ENCODE measurements at places on chromosomes 7 and 10.
A peak's percentile ranks its signal among the peaks of the same experiment; 100 is the strongest.

- DNase-seq = no peak
These were observed 579.3 kb downstream of the SH2D4B start for GRCh38 chr10:81116990-81117389.

- DNase-seq = no peak
These were observed 51.8 kb downstream of the RELN start for GRCh38 chr7:103937680-103938079.

DNA sequence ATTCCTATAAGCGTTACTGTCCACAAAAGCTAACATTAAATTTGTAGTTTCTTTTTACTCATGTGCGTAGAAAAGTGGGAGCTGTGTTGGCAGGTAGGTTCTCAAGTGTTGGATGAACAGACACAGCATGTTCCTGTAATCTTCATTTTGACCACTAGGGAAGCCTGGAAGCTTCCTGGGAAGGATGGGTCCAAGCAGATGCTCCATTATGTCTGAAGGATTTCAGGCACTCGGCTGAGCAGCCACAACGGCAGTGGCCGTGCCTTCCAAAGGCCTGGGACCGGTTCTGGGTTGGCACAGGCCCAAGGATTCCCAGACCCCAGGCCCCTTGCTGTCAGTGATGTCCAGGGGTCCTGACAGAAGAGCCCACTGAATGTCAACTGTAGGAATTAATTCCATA lies 386.3 kb downstream of the TNS3 start:
- DNase-seq = no peak

DNA sequence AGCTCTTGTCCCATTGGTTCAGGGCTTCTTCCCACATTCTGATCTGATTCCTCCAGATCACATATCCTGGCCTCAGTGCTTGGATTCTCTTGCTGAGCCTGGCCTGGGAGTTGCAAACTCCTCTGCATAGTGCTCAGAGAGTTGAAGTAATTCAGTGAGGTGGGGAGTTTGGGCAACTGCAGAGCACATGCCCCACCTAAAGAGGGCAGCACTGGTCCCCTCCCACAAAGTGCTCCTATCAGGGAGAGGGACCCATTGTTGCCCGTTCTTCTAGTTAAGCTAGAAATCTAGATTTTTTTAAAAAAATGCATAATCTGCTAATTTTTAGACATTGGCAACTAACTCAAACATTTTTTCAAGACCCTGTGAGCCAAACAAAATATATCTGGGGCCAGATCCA lies 45.1 kb downstream of the CHN2 start:
- DNase-seq = no peak

GRCh38 chr7:29975561-29975960 lies 14.0 kb downstream of the SCRN1 start:
- DNase-seq = no peak

GRCh38 chr7:22582863-22583622 lies 83.1 kb upstream of the STEAP1B start:
- peak; percentile 77 for DNase-seq

GRCh38 chr7:40120020-40120419 lies 14.4 kb downstream of the MPLKIP start:
- DNase-seq = no peak

DNA sequence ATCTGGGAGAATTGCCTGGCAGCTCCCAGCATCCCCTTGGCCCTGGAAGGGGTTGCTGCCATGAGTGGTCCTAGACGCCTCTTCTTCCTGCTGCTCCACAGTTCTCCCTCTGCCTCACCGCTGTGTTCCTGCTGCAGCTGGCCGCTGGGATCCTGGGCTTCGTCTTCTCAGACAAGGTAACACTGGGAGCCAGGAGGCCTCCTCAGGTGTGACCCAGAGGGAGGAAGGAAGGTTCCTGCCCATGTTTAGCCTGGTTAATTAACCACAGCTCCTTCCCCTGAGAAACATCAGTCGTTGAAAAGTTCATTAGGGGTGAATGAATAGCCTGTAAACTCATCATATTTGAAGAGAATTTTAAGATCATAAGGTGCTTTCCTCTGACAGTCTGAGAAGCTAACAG lies 18.2 kb downstream of the TSPAN33 start:
- no peak for DNase-seq

DNA sequence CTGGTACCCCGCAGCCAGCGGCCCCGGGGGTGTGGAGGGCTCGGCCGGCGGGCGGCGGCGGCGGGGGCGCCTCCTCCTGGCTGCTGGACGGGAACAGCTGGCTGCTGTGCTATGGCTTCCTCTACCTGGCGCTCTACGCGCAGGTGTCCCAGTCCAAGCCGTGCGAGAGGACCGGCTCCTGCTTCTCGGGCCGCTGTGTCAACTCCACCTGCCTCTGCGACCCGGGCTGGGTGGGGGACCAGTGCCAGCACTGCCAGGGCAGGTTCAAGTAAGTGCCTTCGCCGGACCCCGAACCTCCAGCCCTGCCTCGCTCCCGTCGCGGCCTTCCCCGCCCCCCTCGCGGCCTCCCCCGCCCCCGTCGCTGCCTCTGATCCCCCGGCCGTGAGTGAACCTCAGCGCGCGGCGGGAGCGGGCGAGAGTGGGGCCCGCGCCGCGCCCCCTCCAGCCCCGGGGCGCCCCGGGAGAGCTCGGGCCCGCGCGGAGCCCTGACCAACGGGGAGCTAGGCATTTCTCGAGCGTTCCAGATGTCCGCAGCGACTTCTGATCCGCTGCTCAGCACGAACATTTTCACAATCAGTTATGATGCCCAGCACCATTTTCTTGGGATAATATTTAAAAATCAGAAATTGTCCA lies 727 bp downstream of the ATRNL1 start:
- DNase-seq = no peak

DNA sequence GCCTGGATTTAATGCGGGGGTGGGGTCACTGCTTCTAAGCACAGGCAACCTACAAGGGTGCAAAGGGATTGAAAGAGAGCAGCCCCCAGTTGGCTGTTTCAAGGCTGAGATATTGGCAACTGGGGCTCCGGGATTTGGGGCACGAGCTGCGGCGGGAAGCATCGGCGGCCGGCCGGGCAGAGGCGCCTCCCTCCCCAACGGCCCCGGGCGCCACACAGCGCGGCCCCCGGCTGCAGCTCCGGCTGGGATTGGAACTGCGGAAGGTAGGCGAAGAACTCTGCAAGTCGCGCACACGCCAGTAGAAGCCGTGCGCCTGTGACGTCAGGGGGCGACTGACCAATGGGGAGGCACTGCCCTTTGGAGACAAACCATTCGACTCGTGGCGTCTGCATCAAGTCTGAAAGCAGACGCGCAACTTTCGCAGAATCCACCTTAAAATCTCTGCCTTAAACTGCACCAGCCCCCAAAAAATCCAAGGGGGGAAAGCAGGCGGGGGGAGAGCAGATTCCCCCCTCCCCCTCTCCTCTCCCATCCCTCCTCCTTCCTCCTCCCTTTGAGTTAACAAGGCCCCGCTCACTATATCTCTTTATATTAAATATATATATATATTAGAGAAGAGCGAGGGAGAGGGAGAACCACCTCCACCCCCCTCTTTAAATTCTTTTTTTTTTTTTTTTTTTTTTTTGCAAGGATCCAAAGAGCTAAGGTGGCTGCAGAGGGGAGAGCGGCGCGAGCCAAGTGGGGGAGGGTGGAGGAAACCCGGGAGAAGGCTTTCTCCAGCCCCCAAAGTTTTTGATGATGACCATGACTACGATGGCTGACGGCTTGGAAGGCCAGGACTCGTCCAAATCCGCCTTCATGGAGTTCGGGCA lies at the start of gene DLX6:
Gene DLX6, plus strand, starts transcription at position 371 of the 872 bp plus-strand sequence. Its CDS starts 425 bp downstream, at position 796.
- no peak for DNase-seq

- no peak for DNase-seq
These were observed 35.4 kb downstream of the CDK14 start for GRCh38 chr7:90631502-90631901.

GRCh38 chr7:97342512-97342911 lies 225.0 kb downstream of the SDHAF3 start:
- DNase-seq = no peak

DNA sequence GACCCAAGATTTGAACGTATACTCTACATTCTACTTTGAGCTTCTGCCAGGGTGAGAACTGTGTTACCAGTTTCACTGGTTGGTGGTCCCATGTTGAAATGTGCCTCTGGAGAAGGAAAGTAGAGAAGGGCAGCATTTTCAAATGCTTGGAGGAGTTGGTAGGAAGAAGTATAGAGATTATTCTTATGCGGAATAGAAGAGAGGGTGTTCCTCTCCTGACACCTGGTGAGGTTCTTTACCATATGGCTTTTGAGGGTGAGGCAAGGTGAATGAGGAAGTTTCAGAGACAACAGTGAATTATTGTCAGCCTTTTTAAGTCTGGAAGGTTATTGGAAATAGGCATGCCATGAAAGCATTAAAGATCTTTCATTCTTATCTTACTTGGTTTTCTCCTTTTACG lies 34.3 kb downstream of the R3HCC1L start:
- DNase-seq = no peak

- no peak for DNase-seq
These were observed 71.1 kb upstream of the SLC39A12 start for GRCh38 chr10:17880601-17881000.

GRCh38 chr7:5296611-5297226 lies 14.0 kb downstream of the SLC29A4 start:
- no peak for DNase-seq

- no peak for DNase-seq
These were observed 77.9 kb downstream of the SNX10 start for GRCh38 chr7:26369593-26369992.

DNA sequence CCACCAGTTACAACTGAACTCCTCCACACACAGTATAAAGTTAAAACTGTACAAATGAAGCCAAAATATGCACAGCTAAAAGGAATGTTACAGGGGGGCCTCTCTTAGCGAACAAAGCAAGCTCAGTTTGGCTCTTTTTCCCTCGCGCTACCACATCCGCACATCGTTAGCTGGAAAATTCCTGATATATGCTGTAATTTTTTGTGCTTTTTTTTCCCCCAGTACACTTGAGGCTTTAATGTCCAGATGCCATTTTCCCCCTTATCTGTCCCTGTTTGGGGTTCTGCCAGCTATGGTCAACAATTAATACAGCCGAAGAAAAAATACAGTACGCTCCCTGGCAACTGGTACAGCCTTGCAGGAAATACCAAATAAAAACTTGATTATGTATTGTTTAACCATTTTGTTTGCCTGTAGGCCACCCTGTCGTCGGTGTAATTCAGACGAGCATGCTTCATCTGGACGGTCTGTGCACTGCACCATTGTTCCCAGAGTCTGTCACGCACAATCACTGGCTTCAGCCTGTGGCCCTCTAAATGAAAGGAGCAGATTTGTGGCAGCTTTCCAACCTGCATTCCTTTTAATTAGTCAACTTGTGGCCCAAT lies 108.1 kb upstream of the FAM133B start:
- peak; percentile 81 for DNase-seq

- no peak for DNase-seq
These were observed 22.9 kb downstream of the ATP6V1F start for GRCh38 chr7:128885370-128886187.

DNA sequence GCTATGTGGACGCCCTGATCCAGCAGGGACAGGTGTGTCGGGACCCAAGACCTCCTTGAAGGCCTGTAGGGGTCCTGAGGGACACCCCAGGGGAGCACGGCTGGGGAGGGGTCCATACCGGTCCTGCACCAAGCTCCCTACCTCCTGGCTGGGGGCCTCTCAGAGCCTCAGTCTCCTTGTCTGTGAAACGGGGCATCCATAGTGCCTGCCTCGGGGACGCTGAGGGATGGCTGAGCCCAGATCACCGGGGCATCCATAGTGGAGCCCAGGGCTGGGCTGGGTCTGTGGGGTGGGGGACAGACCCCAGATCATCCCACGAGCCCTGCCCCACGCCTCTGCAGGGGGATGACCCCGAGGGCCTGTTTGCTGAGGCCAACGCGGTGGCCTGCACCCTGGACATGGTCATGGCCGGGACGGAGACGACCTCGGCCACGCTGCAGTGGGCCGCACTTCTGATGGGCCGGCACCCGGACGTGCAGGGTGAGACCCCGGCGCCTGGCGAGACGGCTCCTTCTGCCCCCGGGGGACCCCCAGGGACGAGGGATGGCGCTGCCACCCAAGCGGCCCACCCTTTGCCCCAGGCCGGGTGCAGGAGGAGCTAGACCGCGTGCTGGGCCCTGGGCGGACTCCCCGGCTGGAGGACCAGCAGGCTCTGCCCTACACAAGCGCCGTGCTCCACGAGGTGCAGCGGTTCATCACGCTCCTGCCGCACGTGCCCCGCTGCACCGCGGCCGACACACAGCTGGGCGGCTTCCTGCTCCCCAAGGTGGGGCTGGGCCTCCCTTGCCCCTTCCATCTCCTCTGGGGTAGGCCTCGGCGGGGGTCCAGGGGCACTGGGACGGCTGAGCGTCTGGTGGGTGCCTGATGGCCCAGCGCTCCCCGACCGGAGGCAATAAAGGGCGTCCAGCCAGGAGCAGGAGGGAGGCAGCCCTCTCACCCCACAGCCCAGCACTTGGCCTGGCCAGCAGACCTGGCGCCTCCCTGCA lies 4.1 kb downstream of the CYP2W1 start:
- DNase-seq = no peak

DNA sequence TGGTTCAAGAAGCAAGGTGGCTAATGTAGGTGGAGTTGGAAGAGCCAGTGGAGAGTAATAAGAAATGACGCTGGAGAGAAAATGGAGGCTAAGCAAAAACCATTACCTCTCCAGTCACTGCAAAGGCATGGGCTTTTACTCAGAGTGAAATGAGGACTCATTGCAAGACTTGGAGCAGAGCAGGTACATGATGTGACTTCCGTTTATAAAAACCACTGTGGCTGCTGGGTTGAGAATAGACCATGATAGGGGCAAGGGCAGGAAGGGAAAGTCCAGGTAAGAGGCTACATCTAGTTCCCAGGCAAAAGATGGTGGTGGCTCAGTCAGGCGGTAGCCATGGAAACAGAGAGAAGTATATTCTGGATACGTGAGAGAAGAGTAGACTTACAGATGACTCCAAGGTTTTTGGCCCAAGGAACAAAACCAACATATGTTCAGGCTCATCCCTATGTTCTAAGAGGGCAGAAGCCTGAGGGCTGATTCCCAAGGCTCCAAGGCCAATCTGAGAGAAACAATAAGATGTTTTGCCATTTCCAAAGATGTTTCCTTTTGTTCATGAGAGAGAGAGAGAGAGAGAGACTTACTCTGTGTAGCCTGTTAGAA lies 21.5 kb upstream of the PDE1C start:
- DNase-seq = no peak

- no peak for DNase-seq
These were observed 339.8 kb upstream of the LRRTM3 start for GRCh38 chr10:66586073-66586472.

DNA sequence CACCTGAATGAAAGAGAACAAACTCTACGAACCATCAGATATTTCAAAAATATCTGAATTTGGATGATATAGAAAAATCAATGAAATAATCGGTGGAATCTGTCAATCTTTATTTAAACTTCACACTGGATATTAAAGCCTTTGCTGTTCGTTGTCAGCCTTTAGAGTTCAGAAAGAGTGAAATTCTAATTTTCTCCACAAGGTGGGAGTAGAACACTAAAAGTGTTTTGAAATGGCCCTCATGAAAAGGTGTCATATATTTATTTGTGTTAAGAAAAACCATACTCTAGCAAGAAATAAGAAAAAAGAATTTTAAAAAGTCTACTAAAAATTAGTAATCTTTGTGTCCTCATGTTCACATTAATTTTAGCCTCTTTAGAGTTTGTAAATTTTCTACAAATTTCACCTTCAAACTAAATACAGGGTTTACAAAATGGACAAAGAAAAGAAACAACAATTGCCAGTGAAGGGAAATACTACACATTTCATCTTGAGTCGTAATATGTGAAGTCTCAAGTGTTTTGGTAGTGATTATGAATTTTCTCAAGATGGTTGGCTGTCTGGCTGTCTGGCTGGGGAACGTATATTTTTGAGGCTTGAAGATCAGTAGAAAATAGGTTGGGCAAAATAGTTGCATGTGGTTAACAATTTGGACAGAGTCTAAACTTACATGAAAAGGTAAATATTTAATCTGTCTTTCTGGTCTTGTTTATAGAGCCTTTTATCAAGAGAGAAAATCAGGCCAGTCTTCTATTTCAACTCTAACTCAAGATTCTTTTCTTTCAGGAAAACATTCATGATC lies 43.7 kb downstream of the DNAJB9 start:
- no peak for DNase-seq

Data from BJ (cell line).